ENCODE measurements at places on chromosomes 3 and 15.

- no peak for DNase-seq
These were observed 64.9 kb upstream of the SUCLG2 start for GRCh38 chr3:67719333-67719732.

GRCh38 chr3:19947549-19948225, 790 bp downstream of the RAB5A start:
- DNase-seq: peak; percentile 34

DNA sequence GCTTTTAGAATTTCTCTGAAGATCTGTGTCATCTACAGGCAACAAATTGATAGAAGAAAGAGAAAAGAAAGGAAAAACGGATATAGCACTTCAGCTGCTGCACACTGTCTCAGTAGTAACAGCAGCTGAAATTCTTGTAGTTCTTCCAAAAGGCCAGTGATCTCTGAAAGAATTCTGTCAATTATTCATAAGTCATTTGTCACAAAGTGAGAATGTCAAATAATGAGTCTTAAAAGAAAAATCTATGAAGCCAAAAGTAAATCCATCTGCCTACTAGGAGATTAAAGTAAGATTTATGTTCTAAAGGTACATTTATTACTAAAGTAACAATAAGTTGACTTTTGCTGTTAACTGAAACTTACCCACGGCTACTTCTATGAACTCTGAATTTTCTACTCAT, 24.6 kb downstream of the IFT80 start:
- DNase-seq: no peak

GRCh38 chr15:69532856-69533255, 80.2 kb downstream of the RPLP1 start:
- DNase-seq: no peak

- DNase-seq: no peak
These were observed 845.3 kb downstream of the MCTP2 start for GRCh38 chr15:95076678-95076990.

DNA sequence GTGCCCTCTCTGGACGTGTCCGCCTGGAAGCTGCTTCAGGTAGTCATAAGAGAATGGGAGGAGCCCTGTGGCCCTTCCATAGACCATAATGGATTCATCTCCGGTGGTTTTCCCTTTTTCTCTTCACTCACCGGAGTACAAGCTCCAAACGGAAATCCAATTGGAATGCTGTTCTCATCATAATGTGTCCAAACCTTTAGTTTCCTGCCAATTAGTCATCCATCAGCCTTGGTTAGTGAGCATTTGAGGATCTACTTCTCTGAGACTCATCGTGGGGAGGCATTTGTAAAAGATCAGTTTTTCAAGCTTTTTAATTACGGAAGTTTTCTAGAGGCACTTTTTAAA, 34.9 kb downstream of the ABHD2 start:
- no peak for DNase-seq

DNA sequence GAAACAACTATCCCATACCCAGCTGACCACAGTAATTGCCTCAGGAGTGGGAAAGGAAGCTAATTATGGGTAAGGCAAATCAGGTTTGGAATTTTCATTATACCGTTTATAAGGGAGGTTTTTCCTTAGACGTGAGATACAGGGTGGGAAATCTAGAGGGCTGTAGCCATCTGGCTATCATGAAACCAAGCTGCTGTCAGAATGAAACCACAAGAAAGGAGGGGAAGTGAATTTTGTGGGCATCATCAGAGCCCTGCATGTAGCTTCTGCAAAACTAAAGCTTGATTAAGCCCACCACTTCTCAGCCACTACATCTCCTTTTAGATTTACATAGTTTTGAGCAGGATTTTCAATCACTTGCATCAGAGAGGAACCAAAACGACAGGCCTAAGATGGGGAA, 893.5 kb downstream of the TUSC7 start:
- no peak for DNase-seq
